Fibroblast of skin of right biceps (primary cell): ENCODE measurements at places on chromosomes 7 and 10.

GRCh38 chr10:129179245-129179971, 287.6 kb upstream of the MGMT start:
- DNase-seq = no peak

DNA sequence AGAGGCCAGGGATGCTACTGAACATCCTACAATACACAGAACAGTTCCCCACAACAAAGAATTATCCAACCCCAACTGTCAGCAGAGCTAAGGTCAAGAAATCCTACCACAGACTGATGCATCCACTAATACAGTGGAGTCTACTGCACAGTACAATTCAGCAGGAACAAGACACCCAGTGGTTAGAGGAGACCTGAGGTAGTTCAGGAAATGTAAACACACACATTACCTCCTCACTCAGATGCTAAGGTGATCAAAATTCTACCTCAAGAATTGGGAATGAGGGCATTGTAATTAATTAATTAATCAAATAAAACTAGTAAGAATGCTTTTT, 91.4 kb downstream of the ZFAND4 start:
- DNase-seq = no peak

- DNase-seq = no peak
These were observed 10.4 kb upstream of the USP54 start for GRCh38 chr10:73601486-73601921.

GRCh38 chr7:137930581-137930980, 71.3 kb downstream of the CREB3L2 start:
- peak; percentile 94 for DNase-seq

DNA sequence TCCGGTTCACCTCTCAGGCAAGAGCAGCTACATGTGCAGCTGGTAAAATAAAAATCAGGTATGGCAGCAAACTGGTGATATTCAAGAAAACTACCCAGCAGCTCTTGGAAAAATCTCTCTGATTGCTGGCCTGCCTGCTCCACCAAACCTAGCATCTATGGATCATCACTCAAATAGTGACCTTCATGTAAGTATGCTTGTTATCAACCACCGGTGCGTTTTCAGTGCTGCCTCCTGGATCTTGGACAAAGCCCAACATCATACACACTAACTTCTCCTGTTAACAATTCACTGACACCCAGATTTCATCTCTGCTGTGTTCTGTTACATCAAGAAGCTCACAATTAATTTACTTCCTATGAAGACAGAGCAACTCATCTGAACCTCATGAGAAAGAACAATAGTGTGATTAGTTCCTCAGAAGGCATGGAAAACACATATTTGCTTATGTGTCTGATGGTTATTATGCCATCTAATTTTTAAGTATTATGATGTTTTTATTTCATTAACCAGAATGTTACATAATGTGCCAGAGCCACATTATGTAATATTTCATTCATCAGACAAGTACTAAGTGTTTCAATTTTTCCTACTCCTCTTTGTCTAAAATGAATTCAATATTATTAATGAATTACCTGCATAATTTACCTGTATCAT, 8.8 kb downstream of the CDK6 start:
- peak; percentile 35 for DNase-seq

GRCh38 chr10:15262036-15262713, 93.7 kb upstream of the NMT2 start:
- peak; percentile 39 for DNase-seq

- no peak for DNase-seq
These were observed 90.4 kb downstream of the CHST15 start for GRCh38 chr10:124003070-124003419.

- DNase-seq = no peak
These were observed at the start of gene GIMAP5 for GRCh38 chr7:150737265-150738055. Gene GIMAP5 (plus strand): TSS chr7:150737418. CDS start chr7:150740885, 3,467 bp downstream.

- DNase-seq = peak; percentile 35
These were observed 68.0 kb downstream of the VOPP1 start for GRCh38 chr7:55504093-55504859.

GRCh38 chr7:55108818-55109217, 90.0 kb downstream of the EGFR start:
- no peak for DNase-seq

DNA sequence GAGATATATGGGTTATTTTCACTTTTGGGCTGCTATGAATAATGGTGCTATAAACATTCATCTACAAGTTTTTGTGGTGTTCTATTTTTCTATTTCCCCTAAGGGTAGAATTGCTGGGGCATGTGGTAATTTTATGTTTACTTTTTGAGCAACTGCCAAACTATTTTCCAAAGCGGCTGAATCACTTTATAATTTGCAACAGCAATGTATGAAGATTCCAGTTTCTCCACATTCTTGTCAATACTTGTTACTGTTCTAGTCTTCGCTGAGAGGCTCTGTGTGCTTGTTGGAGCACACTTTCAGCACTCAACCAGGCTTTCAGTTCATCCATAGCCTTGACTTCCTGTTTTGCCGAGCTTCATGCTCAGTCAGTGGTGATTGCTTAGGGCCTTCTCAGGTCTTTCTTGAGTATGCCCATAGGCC, 39.0 kb downstream of the ADK start:
- DNase-seq = peak; percentile 96

DNA sequence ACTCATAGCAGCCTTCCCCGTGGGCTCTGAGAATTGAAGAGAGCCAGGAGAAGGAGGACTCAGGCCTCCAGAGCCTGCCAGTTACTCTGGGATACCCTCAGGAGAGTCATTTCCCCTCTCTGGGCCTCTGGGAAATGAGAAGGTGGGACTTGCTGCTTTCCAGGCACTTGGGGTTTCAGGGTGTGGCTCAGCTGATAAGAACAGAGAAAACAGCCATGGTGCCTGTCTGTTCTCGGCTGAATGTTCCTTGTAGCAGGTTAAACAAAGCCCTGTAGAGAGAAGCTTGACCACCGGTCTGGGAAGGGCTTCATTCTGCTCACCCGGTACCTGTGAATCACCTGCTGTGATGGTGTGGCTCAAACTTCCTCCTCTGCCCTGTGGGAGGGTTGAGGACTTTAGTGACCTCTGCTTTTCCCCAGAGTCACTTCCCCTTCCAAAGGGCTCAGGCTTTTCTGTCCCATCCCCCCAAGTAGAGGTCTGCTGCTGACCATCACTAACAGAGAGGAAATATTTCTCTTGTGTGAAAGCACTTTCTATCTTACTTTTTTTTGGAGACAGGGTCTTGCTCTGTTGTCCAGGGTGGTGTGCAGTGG, 212.4 kb upstream of the GALNT17 start:
- no peak for DNase-seq

DNA sequence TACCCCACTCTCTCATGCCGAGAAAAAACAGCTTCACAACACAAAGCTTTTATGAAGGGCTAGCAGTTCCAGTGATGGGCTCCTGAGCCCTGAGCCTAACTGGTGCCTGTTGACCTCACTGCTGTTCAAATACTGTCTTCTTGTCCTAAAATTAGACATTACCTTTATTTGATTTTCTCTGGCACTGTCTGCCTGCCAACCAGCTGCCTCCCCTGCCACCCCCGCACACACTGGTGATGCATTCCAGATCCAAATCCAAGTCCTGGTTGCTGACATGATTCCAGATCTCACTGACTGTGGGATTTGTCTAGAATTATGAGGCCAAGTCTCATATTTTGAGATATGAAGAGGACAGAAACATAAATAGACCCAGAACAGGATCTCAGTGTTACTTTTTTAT, 816.2 kb downstream of the NRG3 start:
- no peak for DNase-seq

DNA sequence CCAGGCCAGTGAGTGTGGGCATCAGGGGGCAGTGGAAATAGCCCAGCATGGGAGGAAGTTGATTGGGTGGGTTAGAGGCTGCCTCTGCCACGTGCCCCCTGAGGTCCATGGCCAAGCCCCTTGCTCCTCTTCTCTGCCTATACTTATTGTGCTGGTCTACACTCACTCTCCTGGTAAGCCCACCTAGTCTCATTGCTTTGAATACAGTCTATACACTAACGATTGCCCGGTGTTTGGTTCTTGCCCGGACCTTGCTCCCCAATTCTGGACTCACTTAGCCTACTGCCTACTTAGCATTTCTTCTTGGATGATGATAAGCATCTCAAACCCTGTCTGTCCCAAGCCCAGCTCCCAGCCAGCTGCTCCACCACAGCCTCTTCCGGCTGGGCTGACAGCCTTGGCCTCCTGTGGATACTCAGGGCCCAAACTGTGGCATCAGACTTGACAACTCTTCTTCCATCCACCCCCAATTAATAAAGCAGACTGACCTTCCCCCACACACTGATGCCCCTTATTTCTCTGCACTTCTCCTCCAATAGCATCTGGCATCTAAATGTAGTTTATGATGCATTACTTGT, 10.1 kb downstream of the LRRC18 start:
- no peak for DNase-seq

- DNase-seq = no peak
These were observed 178.1 kb downstream of the AVL9 start for GRCh38 chr7:32673275-32673983.

- DNase-seq = no peak
These were observed 235.5 kb downstream of the CCSER2 start for GRCh38 chr10:84563868-84564267.

- DNase-seq = no peak
These were observed 44.1 kb downstream of the PAPSS2 start for GRCh38 chr10:87703771-87704170.

- peak; percentile 60 for DNase-seq
These were observed 94.8 kb downstream of the CHN2 start for GRCh38 chr7:29289156-29290021.

- no peak for DNase-seq
These were observed 104.2 kb downstream of the EMX2 start for GRCh38 chr10:117646718-117647117.

DNA sequence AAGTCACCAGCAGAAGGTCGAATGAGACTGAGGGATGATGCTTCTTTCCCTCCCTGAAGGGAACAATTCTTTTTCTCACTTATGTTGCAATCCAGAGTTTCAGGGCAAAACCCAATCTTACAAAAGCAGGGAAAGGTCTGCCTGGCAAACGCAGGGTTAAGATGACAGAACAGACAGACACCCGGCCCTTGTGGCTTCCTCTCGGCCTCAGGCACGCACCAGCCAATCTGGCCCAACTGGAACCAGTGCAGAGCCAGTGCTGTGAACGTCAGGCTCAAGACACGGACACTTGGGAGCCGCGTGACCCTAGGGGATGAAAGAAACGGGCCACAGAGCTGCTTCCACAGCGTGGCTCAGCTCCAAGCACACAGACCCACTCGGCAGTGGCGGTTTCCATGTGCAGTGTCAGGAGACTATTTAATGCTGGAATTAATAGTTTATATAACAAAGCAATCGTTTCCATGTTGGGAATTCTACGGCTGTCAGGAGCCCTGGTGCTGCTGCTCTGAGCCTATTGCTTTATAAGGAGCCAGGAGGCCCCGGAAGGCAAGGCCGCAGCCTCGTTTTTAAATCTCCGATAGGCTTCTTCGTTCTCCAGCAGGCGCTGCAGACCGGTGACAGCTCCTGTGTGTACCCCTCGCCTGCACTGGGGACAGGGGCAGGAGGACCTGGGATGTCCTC, 198.4 kb downstream of the DIP2C start:
- peak; percentile 52 for DNase-seq

DNA sequence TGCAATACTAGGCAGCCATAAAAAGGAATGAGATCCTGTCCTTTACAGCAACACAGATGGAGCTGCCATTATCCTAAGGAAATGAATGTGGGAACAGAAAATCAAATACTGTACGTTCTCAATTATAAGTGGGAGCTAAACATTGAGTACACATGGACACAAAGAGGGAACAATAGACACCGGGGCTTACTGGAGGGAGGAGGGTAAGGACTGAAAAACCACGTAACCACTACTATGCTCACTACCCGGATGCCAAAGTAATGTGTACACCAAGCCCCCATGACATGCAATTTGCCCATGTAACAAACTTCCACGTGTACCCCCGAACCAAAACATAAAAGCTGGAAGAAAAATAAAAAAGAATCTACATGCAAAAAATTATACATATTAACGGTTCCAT, 587.0 kb downstream of the PARD3 start:
- DNase-seq = peak; percentile 11

DNA sequence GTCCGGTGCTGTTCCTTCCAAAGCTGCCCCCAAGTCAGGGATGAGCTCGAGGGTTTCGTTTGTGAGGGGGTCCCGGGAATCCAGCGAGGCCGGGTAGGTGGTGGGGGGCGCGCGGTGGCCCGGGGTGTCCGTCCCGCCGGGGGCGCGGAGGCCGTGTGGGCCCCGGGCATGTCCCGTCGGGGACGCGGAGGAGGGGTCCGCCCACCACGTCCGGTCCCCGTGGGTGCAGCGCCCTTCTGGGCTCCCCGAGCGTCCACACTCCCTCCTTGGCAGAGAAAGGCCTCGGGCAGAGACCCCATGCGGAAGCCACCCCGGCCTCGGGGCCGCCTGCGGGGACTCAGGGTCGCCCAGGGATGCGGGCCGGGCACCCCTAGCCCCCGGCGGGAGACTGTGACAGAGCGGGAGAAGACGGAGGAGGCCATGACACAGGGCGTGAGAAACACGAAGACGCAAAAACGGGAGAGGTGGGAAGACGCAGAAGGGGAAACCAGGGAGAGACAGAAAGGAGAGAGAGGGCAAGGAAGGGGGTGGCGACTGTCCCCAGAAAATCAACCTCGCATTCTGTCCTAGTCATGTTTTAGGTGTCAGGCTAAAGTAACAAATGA, 640 bp upstream of the ZNF425 start:
- peak; percentile 37 for DNase-seq

GRCh38 chr7:138911007-138911406, 70.2 kb downstream of the KIAA1549 start:
- no peak for DNase-seq

- DNase-seq = peak; percentile 48
These were observed 46.4 kb downstream of the TMEM26 start for GRCh38 chr10:61406736-61407135.

- DNase-seq = no peak
These were observed 96.8 kb downstream of the PPP1R3C start for GRCh38 chr10:91536111-91536510.

DNA sequence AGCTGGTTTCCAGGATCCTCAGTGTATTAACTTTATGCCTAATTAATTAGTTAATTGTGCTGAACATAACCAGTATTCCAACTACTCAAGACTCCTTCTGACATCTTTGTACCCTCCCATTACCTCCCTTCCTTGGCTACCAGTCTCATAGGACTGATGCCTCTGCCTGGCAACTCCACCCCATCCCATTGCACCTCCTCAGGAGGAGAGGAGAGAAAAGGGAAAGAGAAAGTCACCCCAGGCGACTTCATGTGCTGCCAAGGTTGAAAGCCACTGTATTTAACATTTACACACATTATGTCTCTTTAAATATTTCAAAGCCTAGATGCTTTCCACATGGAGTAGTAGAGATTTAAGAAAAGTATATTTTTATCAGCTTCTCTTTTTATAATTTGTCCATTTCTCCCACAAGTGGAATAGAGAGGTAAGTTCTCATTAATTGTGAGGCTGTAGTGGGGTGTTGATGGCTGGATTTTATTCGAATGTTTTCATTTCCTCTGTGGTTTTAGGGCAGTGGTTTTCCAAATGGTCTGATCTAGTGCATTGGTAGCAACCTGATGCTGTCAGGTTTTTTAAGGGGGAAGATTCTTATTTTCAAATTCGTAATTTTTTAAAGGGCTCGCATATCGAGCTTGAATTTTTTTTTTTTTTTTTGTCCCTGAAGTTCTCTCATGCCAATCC, 148.0 kb downstream of the BICC1 start:
- peak; percentile 83 for DNase-seq

GRCh38 chr10:113520261-113520660, 32.6 kb upstream of the HABP2 start:
- DNase-seq = no peak

- no peak for DNase-seq
These were observed 158.0 kb downstream of the SDHAF3 start for GRCh38 chr7:97275475-97275874.

- DNase-seq = no peak
These were observed 715 bp upstream of the MUC12 start for GRCh38 chr7:100968650-100969049.
